Osteocyte (in vitro differentiated cells): ENCODE measurements at places on chromosomes 12 and 14. TPM values are rescaled to one million over a fixed set of nuclear protein-coding genes. Genes with fewer than 3 reads are reported as not detected.

- no peak for DNase-seq
Observed at GRCh38 chr14:39154594-39155189, 15.4 kb downstream of the TRAPPC6B start.

GALNT9 gene
- total RNA-seq = not detected in 2 replicates

ADCK1 gene
- 7.8 and 9.4 TPM in 2 replicates for total RNA-seq

CMA1 gene
- total RNA-seq = not detected in 2 replicates

DNA sequence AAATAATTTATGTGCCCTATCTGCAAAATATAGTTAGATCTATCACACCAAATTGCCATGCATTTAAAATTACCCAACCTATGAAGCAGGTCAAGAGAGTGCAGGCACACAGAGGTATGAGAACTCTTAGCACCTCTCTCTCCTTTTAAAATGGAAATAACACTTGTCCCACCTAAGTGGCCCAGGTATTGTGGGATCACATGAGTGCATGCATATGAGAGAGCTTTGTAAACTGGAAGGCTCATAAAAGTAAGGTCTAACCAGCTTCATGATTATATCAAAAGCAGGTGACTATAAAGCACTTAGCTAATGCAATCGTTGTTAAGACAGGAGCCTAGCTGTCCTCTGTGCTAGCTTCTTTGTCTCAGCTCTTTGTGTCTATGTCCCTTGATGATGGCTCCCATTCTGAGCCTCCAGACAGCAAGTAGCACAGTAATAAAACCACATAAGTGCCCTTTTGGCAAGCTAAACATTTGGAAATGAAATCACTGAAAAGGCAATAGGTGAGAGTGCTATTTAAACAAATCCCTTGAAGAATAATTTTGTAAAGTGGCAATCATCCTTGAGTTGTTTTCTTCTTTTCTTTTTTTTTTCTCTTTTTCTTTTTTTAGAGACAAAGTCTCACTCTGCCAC, 219.0 kb downstream of the NTF3 start:
- no peak for DNase-seq

- DNase-seq = peak; percentile 84
Observed at GRCh38 chr14:101475456-101476257, 85.6 kb upstream of the DIO3 start.

DNA sequence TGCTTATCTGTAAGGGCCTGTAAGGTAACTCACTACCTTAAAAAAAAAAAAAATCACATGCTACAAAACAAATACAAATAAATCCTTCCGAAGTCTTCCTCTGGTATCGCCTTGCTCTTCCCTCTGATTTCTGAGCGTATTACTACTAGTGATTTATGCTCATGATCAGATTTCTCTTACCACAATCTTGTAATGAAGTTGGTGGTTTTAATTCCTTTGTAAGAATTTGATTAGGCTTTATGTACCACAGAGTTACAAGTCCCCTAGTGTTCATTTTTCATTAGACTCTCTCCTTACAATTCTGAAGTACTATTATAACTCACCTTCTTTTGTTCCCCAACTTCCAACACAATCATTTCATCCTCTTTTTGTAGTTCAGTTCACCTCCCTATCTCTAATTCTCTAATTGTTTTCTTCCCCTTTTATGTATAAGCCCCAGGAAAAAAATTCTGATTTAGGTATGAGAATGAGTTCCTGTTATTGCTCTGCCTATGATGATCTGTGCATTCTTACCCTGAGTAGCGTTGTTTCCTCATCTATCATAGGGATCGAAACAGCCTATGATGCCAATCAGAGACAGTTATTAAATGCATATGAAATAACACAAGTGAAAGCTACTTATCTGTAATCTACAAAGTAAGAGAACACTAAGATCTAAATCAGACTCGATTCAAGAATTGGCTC, 81.5 kb downstream of the EPS8 start:
- DNase-seq = no peak

- DNase-seq = no peak
Observed at GRCh38 chr14:51806026-51807023, 54.1 kb upstream of the GNG2 start.

NANOG gene
- 0.08 and 0.50 TPM in 2 replicates for total RNA-seq

PLEKHG7 gene
- not detected in 2 replicates for total RNA-seq

GRCh38 chr12:13071305-13072280, 27.4 kb downstream of the FAM234B start:
- DNase-seq = peak; percentile 19

SYNDIG1L gene
- total RNA-seq = 0.26 TPM in 1 of 2 replicates, not detected in the other

DNA sequence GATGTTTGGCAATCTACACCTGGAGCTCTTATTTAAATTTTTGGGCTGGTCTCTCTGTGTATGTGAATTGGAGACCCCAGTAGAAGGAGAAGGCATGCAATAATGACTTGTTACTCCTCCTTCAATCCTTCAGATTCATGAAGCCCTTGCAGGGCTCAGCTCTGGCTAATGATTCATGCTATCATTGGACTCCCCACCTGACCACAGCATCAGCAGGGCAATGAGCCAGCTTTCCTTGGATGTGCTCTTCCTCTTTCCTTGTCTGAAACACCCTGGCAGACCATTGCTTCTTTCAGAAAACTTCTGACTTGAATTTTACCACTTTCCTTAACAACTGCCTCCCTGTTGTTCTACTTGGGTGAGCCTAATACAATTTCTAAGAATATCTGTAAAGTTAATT, 1019.2 kb downstream of the AACS start:
- no peak for DNase-seq

- peak; percentile 79 for DNase-seq
Observed at GRCh38 chr14:101118746-101119591, 215.4 kb upstream of the RTL1 start.

GRCh38 chr14:51317373-51317772, 77.3 kb downstream of the TMX1 start:
- no peak for DNase-seq

GRCh38 chr12:97061171-97061570, 154.1 kb downstream of the NEDD1 start:
- DNase-seq = no peak

- DNase-seq = no peak
Observed at GRCh38 chr12:42284876-42285275, 41.0 kb downstream of the ZCRB1 start.

- DNase-seq = no peak
Observed at GRCh38 chr12:94157181-94157580, 8.8 kb downstream of the PLXNC1 start.

DNA sequence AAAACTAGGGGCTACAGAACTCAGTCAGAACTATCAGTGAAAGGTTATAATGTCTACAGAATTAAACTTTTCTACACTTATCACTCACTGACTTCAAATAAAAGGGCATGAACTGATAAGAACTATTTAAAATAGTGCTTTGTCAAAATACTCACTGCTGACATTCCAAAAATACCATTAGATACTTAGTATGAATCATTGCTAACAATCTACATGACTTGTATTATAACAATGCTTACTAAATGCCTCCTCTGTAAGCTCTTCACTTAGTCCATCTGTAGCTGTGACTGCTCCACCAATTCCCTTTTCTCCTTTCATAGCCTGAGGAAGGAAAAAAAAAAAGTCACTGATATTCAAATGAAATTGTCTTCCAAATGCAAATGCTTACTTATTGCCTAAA, 17.0 kb downstream of the NFYB start:
- DNase-seq = no peak

PARPBP gene
- 5.1 and 5.6 TPM in 2 replicates for total RNA-seq

GRCh38 chr14:25150934-25151790, 101.2 kb upstream of the STXBP6 start:
- no peak for DNase-seq

CD163 gene
- total RNA-seq = not detected in 2 replicates

DNA sequence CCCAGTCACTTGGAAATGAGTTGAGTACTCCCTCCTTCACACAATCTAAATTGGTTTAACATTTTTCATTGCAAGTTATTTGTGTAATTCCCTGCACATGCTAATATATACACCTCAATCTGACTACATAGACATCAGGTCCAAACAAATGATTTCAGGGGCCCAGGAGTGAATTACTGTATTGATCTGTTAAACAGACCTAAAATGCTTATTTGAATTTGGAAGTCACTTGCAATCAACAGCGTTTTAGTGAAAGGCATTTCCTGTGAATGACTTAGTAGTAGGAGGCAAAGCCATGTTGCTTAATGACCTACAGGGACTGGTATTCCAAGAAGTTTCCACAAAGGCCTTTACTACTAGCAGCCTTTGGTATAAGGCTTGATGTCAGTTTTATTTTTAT, 22.6 kb upstream of the SLC15A5 start:
- DNase-seq = no peak

GUCY2C gene
- not detected in 2 replicates for total RNA-seq

GRCh38 chr12:86264451-86265328, 8.5 kb upstream of the MGAT4C start:
- no peak for DNase-seq

PRH2 gene
- not detected in 2 replicates for total RNA-seq

GRCh38 chr14:50051106-50051505, 65.3 kb downstream of the VCPKMT start:
- no peak for DNase-seq

AKAP3 gene
- total RNA-seq = 0.97 and 1.1 TPM in 2 replicates

- DNase-seq = no peak
Observed at GRCh38 chr12:53735556-53735955, 8.3 kb upstream of the CALCOCO1 start.

FAM90A1 gene
- total RNA-seq = not detected in 2 replicates

GRCh38 chr14:101819251-101819990, 57.9 kb downstream of the PPP2R5C start:
- DNase-seq = no peak

DNA sequence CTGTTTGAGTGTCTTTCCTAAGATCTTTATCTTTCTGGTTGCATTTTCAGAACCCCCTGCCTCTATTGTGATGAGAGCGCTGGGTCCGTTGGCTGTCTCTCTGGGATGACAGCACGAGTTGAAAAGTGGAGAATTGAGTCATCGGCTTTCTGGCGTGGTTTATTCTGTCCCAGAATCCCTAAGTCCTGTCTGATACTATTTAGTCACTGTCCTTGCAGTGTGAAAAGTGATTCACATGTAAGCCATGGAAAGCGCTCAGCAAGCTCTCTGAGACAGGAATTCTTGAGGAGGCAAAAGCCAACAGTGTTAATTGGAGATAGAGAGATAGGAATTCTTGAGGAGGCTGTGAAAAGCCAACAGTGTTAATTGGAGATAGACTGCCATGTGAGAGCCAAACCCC, 121.7 kb downstream of the CHST11 start:
- no peak for DNase-seq

- DNase-seq = no peak
Observed at GRCh38 chr14:68757618-68758081, 35.2 kb downstream of the ZFP36L1 start.

GRCh38 chr12:111031916-111032590, 111.7 kb upstream of the MYL2 start:
- DNase-seq = no peak

DNA sequence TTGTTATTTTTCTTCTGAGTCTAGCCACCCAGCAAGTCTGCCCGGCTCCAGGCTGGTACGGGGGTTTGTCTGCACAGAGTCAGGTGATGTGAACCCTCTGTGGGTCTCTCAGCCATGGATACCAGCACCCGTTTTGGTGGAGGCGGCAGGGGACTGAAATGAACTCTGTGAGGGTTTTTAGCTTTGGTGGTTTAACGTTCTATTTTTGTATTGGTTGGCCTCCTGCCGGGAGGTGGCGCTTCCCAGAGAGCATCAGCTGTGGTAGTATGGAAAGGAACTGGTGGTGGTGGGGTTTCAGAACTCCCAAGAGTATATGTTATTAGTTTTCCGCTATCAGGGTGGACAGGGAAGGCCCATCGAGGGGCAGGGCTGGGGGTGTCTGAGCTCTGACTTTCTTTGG, 5.3 kb upstream of the SERPINA4 start:
- DNase-seq = no peak

DNA sequence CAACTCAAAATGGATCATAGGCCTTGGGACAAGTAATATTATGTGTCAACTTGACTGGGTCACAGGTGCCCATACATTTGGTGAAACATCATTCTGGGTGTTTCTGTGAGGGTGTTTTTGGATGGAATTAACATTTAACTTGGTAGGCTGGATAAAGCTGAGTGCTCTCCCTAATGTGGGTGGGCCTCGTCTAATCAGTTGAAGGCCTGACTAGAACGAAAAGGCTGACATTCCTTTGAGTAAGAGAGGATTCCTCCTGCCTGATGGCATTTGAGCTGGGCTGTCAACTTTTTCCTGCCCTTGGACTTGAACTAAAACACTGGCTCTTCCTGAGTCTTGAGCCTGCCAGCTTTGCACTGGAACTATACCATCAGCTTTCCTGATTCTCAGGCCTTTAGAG, 93.4 kb upstream of the ESRRB start:
- peak; percentile 21 for DNase-seq

DNA sequence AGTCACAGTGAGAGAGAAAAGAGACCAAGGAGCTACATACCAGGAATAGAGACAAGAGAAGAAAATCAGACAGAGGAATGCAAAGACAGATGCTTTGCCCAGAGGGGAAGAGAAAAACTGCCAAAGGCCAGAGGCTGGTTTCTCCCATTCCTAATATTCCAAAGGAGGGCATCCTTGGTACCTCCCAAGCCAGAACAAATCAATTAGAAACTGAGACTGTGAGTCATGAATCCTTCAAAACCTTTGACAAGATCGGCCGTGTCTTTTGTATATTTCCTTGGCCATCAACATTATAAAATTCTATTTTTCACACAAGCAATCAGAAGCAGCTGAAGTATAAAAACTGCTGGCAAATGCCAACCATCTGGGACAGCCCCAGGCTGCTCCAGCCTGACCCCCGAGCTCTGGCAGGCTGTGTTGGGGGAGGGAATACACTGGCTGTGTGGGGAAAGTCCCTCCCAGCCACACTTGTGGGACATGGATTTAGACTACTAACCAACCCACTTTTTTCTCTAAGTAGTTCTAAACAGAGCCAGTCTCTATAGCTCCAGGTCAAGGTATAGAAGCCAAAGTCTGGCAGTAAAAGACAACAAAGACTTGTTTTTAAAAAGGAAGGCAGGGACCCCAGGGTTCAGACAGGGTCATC, 13.7 kb downstream of the POMT2 start:
- no peak for DNase-seq

LMO3 gene
- 1.6 and 1.8 TPM in 2 replicates for total RNA-seq

DUSP6 gene
- 30.2 and 55.1 TPM in 2 replicates for total RNA-seq

DNA sequence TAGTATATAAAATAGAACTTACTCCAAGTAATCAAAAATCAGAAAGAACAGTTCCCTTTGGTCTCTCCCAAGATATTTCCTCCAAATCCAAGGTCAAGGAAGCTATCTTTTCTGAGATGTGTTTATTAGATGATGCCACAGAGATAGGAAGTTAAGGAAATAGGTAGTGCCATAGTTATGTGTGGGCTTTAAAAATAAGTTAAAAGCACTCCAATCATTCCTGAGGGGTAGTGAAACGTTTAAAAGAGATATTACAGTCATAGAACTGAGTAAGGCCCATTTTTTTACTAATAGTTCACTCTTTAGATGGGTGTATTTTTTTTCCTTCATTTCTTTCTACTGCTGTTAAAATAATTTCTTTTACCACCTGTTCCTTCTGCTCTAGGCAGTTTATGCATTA, 1630.9 kb upstream of the SEL1L start:
- no peak for DNase-seq

DNA sequence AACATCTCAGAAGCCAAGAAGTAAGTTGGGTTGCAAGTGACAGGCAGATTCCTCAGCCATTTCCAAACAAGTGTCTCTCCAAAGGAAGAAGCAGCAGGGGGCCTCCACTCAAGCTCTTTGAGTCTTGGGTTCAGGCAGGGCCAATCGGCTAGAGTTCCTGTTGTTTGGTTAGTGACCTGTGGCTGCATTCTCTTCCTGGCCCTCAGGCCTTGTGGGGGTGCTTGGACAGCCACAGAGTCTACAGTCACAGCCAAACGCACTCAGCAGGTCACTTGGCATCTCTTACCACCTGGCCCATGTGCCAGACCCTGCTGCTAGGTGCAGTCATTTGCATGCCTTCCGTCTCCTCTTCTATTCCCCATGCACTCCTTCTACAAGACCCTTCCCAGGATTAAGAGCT, 353.9 kb downstream of the GRIN2B start:
- DNase-seq = no peak
